ENCODE measurements at places on chromosomes 3 and 15.
A peak's percentile ranks its signal among the peaks of the same experiment; 100 is the strongest.

DNA sequence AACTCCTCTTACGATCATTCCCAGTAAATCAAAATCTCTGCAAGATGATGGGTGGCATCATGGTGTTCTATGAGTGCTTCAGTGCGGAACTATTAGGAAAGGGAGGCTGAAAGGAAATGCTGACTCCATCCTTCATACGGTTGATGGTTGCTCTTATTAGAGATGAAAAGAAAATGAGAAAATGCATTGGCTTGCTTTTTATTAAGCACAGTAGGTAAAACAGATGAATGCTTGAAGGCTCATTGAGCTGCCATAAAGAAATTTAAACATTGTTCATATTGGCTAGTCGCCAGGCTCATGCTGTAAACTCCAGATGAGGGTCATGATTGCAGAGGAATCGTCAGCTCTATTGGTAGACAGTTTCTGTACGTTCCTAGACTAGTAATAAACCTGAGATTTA lies 115.8 kb downstream of the EPHA3 start:
- no peak for DNase-seq

DNA sequence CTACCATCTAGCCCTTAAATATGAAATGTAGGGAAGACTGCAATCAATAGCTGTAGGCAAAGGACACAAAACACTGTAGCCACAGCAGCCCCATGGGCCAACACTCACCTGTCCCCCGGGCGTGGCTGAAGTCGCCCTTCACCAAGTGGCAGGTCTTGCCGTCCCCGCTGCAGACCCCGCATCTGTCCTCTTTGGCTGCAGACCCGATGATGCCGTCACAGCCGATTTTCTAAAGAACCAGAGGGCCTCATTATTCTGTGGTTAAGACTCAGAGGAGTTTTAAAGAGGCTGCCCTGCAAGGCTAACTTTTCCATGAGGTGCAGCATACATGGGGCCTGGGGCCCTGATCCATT lies 245.6 kb downstream of the ADAMTS17 start:
- no peak for DNase-seq

- no peak for DNase-seq
These were observed 37.1 kb downstream of the SYNM start for GRCh38 chr15:99141943-99142342.

DNA sequence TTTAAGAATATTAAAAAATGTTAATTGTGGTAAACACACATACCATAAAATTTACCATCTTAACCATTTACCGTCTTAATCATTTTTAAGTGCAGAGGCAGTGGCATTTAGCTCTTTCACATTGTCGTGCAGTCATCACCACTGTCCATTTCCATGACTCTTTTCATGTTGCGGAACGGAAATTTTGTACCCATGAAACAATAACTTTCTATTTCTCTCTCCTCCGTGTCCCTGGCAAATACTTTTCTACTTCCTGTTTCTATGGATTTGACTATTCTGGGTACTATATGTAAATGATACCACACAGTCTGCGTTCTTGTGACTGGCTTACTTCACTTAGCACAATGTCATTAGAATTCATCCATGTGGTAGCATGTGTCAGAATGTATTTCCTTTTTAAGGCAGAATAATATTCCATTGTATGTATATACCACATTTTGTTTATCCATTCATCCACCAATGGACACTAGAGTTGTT lies 27.9 kb downstream of the AKAP13 start:
- DNase-seq = no peak

- DNase-seq = no peak
These were observed 342.8 kb upstream of the IL12A start for GRCh38 chr3:159645874-159646273.

GRCh38 chr15:71332431-71333004 lies 217.2 kb downstream of the THSD4 start:
- no peak for DNase-seq

DNA sequence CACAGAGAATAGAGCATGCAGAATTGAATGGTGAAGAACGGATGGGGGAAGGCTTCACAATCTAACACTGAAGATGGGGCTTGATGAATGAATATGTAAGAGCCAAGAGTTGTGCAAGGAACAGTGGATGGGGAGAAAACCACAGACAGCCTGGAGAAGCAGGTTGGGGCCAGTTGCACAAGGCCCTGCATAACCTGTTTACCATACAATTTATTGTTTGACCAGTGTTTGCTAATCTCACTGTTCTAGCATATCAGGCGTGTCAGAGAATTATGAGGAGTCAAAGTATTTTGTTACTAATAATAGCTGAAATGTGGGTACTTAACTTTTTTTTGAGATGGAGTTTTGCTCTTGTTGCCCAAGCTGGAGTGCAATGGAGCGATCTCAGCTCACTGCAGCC lies 36.4 kb downstream of the LINS1 start:
- no peak for DNase-seq

DNA sequence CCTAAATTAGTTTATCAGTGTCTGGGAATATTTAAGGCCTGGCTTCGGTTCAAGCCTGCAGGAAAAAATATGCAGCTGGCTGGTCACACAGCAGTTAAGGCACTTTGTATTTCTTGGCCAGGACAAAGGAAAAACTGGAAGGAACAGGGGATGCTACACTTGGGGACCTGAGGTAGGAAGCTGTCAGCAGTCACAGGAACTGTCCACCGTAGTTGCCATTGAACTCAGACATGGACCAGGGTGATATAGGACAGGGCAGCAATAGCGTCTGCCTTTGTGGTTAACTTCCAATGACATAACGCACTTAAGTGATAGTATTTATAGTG lies 49.1 kb downstream of the NR1D2 start:
- no peak for DNase-seq

DNA sequence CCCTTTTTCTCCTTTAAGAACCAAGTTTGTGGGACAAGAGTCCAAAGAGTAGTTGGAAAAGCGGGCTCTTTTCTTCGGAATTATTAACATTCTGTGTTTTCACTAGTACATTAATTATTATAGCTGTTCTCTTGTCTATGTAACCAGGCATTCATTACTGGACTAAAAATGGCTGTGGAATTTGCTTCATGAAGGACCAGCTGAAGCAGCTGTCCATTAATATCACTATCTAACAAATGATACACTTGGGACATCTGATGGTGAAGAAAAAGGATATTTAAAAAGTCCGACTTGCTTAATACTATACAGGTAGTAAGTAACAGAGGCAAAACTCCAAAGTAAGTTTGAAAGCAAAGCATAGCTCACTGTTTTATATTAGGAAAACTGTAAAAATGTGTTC lies 728.9 kb upstream of the DPPA4 start:
- no peak for DNase-seq

- no peak for DNase-seq
These were observed 199.7 kb downstream of the CADPS start for GRCh38 chr3:62675492-62675891.

- DNase-seq = no peak
These were observed 3.3 kb upstream of the WNT5A start for GRCh38 chr3:55490276-55490913.

GRCh38 chr15:95097361-95097760 lies 866.0 kb downstream of the MCTP2 start:
- no peak for DNase-seq

- no peak for DNase-seq
These were observed 46.9 kb upstream of the PPP2R3A start for GRCh38 chr3:135918600-135918999.

GRCh38 chr15:64527263-64527984 lies 67.0 kb downstream of the ZNF609 start:
- DNase-seq = no peak

GRCh38 chr3:159818399-159818798 lies 170.2 kb upstream of the IL12A start:
- DNase-seq = no peak

DNA sequence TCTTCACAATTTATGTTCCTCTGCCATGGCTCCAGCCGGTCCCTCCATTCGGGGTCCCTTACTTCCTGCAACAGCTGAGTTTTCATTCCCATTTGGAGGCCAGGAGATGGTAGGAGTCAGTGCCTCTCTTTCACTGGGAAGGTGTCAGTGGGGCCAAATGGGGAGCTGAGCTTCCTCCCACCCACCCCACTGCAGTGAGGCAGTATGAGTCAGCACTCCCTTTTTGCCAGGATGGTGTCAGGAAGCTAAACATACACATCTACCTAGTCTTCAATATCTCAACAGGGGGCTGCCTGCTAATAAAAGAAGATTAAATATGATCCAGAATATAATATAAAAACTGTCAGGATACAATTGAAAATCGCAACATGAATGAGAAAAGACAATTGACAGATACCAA lies 12.7 kb upstream of the ACTC1 start:
- no peak for DNase-seq

- no peak for DNase-seq
These were observed 471.4 kb upstream of the NAALADL2 start for GRCh38 chr3:174387736-174388135.

- no peak for DNase-seq
These were observed 80.6 kb upstream of the PRR20G start for GRCh38 chr3:127368186-127369032.

- DNase-seq = no peak
These were observed 456.2 kb downstream of the ZNF385D start for GRCh38 chr3:21294768-21295167.

DNA sequence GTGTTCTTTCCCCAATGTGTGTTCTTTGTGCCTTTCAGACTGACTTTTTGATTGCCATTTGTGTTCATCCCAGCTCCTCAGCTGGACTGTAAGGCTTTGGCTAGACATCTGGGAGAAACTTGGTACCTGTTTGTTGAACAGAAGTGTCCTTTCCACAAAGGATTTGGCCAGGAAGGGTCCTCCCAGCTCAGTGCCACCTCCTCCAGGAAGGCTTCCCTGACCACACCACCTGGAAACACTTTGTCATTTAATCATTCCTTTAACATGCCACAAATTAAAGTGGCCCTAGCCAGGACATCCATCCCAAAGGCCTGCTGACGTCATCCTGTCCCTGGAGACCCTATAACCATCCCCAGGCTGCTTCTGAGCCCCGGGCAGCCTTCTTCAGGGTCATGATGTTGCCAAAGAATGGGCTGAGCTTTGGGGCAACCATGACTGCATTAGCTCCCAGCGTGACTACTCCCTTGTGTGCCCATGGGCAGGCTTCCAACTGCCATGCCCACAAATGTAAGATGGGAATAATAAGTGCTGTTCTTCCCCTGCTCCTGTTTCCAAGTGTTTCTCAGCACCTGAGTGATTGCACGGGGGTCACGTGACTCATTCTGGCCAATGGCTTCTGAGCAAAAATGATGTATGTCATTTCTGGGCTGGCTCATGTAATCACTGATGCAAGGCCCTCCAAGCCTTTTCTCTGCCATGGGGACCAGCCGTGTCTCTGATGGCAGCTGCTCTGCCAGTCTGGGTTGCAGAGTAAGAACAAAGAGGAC lies 112.5 kb upstream of the SMAD3 start:
- no peak for DNase-seq

DNA sequence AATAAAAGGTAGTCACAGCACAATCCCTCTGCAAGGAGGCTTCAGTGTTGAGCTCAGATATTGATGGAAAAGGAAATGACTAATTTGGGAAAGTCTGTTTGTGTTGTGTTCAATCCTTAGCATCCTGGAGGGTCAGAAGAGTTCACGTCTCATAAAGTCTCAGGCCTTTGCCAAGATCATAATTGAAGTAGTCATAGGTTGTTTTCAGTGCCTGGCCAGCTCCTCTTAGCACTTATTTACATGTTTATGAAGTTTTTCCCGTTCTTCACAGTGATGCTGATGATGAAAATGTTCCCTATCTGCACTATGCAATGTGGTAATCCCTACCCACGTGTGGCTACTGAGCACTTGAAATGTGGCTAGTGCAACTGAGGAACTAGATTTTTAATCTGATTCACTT lies 61.6 kb upstream of the TGFBR2 start:
- DNase-seq = no peak

- DNase-seq = peak; percentile 22
These were observed 75.0 kb downstream of the STARD9 start for GRCh38 chr15:42650208-42651066.

DNA sequence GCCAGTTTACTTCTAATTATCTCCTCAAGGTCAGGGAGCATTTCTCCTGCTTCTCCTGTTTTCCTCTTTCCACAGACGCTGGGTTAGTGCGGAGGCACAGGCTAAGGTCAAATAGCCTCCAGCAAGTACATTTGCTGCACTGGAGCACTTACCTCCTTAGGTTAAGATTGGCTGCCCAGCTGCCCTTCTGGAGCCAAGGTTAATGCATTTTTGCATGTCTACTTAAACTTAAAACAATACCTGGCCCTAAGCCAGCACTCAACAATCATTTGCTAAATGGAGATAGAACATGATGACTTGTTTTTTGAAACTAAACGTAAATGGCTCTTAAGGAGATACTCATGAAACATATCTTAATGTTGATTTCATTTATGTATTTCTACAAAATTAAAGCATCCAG lies 83.5 kb downstream of the SSR3 start:
- DNase-seq = no peak

- no peak for DNase-seq
These were observed 1405.3 kb downstream of the SI start for GRCh38 chr3:163672954-163673353.

- DNase-seq = no peak
These were observed 24.3 kb downstream of the FILIP1L start for GRCh38 chr3:100089812-100090668.

- DNase-seq = no peak
These were observed 481.7 kb downstream of the TUSC7 start for GRCh38 chr3:117191245-117191644.

DNA sequence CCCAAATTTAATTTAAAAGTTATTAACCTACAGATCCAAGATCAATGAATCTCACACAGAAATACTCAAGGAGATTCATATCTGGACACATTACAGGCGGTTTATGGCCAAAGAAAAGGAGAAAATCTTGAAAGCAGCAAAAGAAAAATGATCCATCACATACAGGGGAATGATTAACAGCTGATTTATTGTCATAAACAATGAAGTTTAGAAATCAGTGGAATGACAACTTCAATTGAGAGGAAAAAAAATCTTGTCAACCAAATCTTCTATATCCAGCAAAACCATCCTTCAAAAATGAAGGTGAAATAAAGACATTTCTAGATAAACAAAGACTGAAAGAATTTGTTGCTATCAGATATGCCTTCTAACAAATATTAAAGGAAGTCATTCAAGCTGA lies 156.2 kb upstream of the SEMA6D start:
- DNase-seq = no peak

- no peak for DNase-seq
These were observed 36.6 kb downstream of the DMXL2 start for GRCh38 chr15:51585986-51586385.

DNA sequence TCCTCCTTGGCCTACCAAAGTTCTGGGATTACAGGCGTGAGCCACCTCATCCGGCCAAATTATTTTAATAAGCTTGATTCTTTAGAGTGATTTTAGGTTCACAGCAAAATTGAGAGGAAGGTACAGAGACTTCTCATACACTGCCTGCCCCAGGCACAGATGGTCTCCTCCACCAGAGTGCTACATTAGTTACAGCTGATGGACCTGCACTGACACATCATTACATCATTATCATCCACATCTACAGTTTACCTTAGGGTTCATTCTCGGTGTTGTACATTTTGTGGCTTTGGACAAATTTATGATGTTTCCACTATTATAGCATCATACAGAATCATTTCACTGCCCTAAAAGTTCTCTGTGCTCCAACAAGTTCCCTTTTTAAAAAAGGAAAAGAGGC lies 4.4 kb upstream of the VPS8 start:
- no peak for DNase-seq

- no peak for DNase-seq
These were observed 312.0 kb upstream of the CCDC54 start for GRCh38 chr3:107065094-107065861.

GRCh38 chr3:8712045-8712907 lies 21.3 kb upstream of the CAV3 start:
- no peak for DNase-seq
